ENCODE measurements at places on chromosomes 7 and 10. TPM values are rescaled to one million over a fixed set of nuclear protein-coding genes. Genes with fewer than 3 reads are reported as not detected.
A peak's percentile ranks its signal among the peaks of the same experiment; 100 is the strongest.

DNA sequence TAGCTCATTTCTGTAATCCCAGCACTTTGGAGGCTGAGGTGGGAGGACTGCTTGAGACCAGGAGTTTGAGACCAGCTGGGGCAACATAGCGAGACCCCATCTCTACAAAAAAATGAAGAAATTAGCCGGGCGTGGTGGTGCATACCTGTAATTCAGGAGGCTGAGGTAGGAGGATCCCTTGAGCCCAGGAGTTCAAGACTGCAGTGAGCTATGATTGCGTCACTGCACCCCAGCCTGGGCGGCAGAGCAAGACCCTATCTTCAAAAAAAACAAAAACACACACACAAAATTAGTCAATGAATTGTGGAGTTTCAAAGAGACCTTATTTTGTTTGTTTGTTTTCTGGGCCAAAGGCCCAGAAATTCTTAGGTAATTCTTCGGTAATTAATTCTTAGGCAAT lies 110.0 kb downstream of the CUX1 start:
- no peak overlapping the region for H3K4me3 ChIP-seq
- H3K36me3 ChIP-seq, result no peaks in the 10 kb centered on the region
- H3K27ac ChIP-seq, result peak overlapping the region; percentile 80
- peaks cover 31% of the 10 kb centered on the region for H3K4me1 ChIP-seq

DNA sequence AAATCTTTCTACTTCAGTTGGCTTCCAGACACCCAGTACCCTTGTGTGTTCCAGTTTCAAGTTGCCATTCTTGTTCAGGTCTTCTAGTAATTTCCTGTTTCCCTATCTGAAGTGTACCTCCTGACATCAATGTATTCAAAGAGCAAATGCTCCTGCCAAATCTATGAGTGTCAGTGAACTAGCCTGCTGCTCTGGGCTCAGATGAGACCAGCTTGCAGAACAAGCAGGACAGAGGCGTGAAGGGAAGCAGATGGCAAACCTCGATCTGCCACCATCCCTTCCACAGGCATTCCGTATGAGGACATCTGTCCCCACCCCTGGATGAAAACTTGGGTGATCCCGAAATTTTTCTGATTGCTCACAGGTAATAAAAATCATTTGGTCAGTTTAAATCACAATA lies 4.4 kb upstream of the MPP7 start:
- DNase-seq, result no peak
- no peak overlapping the region for H3K4me3 ChIP-seq
- H3K27ac ChIP-seq, result no peak overlapping the region

TEX36 gene
- not detected for polyA plus RNA-seq

GRCh38 chr10:91756286-91756685 lies 41.9 kb upstream of the TNKS2 start:
- H3K27me3 ChIP-seq, result no peaks in the 10 kb centered on the region
- H3K4me1 ChIP-seq, result no peaks in the 10 kb centered on the region
- no peaks in the 10 kb centered on the region for H3K36me3 ChIP-seq
- no peak overlapping the region for H3K27ac ChIP-seq
- no peak overlapping the region for H3K4me3 ChIP-seq

- H3K27me3 ChIP-seq, result peaks cover 100% of the 10 kb centered on the region
- H3K4me1 ChIP-seq, result peaks cover 51% of the 10 kb centered on the region
- H3K36me3 ChIP-seq, result no peaks in the 10 kb centered on the region
- peak; percentile 68 for DNase-seq
- H3K27ac ChIP-seq, result no peak overlapping the region
- no peak overlapping the region for H3K4me3 ChIP-seq
These were observed 23.9 kb downstream of the AUTS2 start for GRCh38 chr7:69622014-69622835.

DNA sequence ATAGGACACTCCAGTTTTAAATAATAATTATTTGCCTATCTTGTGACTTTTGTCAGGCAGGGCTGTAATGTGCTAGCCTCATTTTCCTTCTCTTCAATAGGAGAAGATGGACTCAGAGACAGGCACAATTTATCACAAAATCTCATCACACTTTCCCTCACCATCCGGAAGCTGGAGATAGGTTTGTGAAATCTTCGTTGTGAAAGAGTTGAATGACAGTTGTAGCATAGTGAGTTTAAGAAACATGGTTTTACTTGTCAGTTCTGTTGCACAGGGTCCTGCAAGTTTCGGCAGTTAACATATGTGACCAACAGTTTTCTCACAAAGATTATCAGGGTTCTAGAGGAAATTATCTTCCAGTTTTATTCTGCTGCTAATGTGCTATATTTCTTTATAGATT lies 37.7 kb upstream of the MAP3K8 start:
- H3K36me3 ChIP-seq, result no peaks in the 10 kb centered on the region
- no peaks in the 10 kb centered on the region for H3K4me1 ChIP-seq
- DNase-seq, result no peak

- H3K4me3 ChIP-seq, result no peak overlapping the region
- peaks cover 5% of the 10 kb centered on the region for H3K27me3 ChIP-seq
- no peak overlapping the region for H3K27ac ChIP-seq
- DNase-seq, result no peak
- H3K4me1 ChIP-seq, result peaks cover 40% of the 10 kb centered on the region
These were observed 203.0 kb upstream of the GPR26 start for GRCh38 chr10:123463181-123463580.

PTPRZ1 gene
- 167 TPM for polyA plus RNA-seq

DNA sequence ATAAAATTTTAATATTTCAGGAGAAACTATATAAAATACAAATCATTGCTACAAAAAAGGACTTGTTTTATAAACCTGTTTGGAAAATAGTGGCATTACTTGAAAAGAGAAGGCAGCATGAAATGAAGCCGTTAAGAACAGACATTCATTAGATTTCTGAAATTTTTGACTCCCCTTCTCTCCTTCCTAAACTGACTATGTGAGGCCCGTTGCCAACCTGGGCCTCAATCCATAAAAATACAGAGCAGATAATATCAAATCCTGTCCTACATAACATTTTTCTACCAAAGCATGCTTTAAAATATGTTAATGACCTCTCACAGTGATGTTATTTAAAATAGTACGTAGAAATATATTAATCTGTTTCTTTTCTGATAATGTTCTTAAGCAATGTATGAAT lies 34.5 kb upstream of the ING3 start:
- peaks cover 5% of the 10 kb centered on the region for H3K4me1 ChIP-seq
- H3K27me3 ChIP-seq, result no peaks in the 10 kb centered on the region
- no peak overlapping the region for H3K27ac ChIP-seq
- no peak overlapping the region for H3K4me3 ChIP-seq

DNA sequence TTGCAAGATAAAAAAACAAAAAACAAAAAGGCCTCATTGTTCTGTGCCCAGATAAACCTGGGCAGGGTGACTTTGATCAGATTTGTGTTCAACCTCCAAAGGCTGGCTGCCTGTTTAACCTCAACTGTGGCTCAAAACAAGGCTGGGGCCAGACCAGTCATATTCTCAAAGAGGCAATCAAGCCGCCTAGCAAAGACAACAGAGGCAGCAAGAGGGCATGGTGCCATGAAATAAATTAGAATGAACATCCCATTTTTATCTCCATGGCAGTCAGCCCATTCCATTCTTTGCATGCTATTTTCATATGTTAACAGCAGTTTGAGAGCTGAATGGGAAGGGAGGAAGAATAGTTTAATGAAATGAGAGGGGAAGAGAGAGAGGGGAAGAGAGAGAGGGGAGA lies 1150.3 kb downstream of the TYW1 start:
- no peaks in the 10 kb centered on the region for H3K4me1 ChIP-seq
- H3K4me3 ChIP-seq, result no peak overlapping the region
- no peaks in the 10 kb centered on the region for H3K36me3 ChIP-seq

GRCh38 chr7:66913118-66914037 lies 7.6 kb upstream of the TMEM248 start:
- H3K27ac ChIP-seq, result no peak overlapping the region
- H3K36me3 ChIP-seq, result no peaks in the 10 kb centered on the region
- H3K27me3 ChIP-seq, result no peaks in the 10 kb centered on the region
- no peak overlapping the region for H3K4me3 ChIP-seq
- DNase-seq, result no peak
- no peaks in the 10 kb centered on the region for H3K4me1 ChIP-seq

PAPOLB gene
- 0.07 TPM for polyA plus RNA-seq

GRCh38 chr10:102300278-102300843 lies 55.0 kb downstream of the GBF1 start:
- no peak overlapping the region for H3K27ac ChIP-seq
- H3K4me1 ChIP-seq, result no peaks in the 10 kb centered on the region
- DNase-seq, result no peak

WIPF3 gene
- polyA plus RNA-seq, result 10.0 TPM

GRCh38 chr10:83574770-83575169 lies 564.5 kb upstream of the GHITM start:
- H3K27ac ChIP-seq, result no peak overlapping the region
- no peak overlapping the region for H3K4me3 ChIP-seq
- no peaks in the 10 kb centered on the region for H3K27me3 ChIP-seq
- 0 out of 2 replicates have a peak, but pooled peaks cover 4% of the 10 kb centered on the region for H3K4me1 ChIP-seq

- H3K36me3 ChIP-seq, result no peaks in the 10 kb centered on the region
- DNase-seq, result no peak
- no peaks in the 10 kb centered on the region for H3K27me3 ChIP-seq
These were observed 40.4 kb downstream of the CALML3 start for GRCh38 chr10:5565205-5565545.

All from GM23338 (cell line).